ENCODE measurements at places on chromosomes 3 and 15.

GRCh38 chr3:104069114-104069513 lies 1297.6 kb upstream of the ALCAM start:
- DNase-seq = no peak

- no peak for DNase-seq
Observed at GRCh38 chr3:124210899-124211298, 219.0 kb upstream of the ROPN1 start.

DNA sequence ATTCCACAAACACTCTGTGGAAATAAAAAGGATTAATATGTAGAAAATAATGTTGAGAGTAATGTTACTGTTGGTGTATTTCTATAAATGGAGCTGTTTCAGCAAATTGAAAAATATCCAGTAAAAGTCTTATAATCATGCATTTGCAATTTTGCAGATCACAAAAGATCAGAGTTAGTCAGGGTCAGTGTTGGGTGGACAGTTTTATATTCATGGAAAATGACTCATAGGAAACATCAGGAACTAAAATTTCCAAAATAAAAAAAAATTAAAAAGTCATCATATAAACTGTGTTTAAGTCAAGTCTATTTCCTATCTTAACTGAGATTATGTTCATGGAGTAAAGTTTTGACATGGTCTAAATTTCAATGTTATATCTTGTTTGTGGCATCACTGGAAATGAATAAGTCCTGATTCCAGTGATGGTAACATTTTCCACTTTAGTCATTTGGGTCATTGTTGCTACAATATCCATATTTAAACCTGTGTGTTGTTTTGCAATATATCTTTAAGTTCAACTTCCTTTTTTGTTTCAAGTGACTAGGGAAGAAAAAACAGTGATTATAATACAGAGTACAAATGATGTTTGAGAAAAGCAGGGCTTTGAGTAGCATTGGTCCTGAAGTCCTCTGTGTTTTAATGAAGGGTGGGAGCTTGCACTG lies 37.8 kb downstream of the MITF start:
- DNase-seq = no peak

DNA sequence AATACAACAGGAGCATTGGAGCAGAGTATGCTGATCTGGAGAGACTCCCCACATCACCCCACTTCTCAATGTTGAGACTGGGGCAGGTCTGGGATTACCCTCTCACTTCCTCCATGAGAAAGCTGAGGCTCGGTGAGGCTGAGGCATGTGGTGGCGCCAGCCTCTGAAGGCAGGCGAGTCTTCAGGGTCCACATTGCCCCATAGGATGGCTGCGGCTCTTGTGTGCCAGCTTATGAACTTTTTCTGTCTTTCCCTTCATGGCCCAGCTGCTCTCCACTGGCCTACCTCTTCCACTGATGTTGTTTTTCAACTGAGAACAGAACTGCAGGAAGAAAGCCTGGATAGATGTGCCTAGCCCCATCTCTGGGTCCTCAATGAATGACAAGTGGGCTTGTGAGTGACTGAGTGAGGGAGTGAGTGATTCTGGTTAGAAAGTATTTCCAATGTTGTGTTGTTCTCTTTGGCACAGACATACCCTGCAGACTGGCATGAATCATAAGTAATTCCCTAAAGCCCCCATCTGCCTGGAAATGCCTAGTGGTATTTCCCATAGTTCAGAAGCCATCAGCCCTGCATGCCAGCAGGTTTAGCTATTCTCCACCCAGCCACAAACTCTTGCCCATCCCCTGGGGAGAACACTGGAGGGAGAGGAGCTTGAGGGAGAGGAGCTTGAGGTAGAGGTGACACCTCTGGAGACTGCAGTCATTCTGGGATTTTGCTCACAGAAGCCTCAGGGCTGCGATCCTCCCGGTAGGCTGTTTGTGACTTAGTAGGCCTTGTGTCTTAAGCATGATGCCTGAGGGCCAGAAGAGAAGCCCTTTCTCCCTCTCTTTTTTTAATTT lies 56.9 kb downstream of the AMOTL2 start:
- no peak for DNase-seq

- DNase-seq = no peak
Observed at GRCh38 chr3:71393093-71393492, 190.4 kb downstream of the FOXP1 start.

DNA sequence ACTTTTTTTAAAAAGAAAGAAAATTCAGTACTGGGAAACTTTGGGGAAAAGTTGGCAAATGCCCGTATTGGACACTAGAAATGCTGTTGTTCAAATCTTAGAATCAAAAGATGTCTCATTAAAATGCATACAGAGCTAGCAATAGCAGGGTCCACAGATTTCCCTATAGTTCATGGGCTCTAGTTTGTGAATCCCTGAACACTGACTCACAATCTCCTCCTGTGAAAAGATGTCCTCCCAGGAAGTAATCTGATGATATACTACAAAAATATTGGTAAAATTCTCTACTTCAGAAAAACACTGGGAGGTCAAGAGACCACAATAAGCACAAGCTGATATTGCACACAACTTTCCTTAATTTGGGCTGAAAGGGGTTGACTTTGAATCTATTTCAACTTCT lies 568.4 kb upstream of the ZNF385D start:
- no peak for DNase-seq

DNA sequence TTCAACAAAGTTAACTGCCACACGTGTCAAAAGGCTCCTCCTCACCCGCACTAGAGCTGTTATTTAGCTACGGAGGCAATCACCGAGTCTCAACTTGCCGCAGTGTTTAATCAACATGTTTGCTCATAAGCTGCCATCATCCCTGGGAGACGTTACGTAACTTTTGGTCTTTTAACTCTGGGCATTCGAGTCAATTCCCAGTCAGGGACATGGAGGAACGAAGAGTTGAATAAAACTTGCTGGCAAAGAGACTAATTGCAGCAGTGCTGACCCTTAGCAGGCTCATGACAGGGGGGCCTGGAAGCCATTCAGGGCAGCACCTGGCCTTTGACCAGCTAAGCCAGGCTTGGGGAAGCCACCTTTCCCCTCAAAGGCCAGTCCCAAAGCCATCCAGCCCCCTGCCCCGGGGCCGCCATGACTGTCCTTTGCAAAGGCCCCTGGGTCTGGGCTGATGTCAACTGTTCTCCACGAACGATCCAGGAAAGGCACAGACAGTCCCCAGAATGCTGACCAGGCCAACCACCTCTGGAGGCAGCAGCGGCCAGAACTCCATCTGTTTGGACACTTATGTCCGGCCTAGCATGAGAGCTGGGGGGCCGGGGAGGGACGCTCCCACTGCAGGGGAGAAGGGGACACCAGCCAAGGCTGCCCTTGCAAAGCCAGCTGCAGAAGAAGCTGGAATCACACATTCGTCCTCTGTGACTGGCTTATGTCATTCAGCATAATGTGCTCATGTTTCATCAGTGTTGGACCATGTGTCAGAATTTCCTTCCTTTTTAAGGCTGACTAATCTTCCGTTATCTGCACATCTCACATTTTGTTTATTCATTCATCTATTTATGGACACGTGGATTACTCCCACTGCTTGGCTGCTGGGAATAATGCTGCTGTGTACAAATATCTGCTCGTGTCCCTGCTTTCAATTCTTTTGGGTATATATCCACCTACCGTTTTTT lies 43.7 kb downstream of the PCSK6 start:
- DNase-seq = no peak

DNA sequence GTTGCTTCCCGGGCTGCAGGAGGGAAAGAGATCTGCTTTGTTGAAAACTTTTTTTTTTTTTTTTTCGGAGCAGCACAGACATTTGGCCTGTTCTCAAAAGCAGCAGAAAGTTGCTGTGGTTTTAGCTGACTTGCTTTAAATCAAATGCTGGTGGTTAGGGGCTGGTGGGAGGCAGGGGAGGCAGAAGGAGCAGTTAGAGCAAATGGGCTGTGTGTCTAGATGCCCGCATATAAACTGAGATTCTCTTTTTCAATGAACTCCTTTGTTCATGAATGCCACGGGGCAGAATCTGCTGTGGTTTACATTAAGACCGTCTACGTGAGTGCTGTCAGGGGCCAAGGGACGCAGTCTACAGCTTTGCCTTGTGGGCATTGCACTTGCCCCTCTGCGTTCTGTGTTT lies 95.9 kb downstream of the FLNB start:
- no peak for DNase-seq

DNA sequence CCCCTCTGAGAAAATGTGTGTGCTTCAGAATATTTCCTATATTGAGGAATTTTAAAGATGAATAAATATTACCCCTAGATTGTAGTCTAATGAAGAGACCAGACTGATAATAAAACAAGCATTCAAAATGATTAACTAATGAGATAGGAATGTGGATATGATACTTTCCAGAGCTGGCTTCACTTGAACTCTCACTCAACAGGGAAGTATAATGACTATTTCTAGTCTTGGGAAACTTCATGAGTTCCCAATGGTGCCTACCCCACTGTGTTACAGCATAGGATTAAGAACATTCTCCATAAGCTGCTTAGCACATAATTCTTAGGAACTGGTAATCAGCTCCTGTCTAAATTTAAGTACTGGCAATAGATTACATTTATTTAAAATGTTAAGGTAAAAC lies 261.5 kb upstream of the ZNF385D start:
- no peak for DNase-seq

DNA sequence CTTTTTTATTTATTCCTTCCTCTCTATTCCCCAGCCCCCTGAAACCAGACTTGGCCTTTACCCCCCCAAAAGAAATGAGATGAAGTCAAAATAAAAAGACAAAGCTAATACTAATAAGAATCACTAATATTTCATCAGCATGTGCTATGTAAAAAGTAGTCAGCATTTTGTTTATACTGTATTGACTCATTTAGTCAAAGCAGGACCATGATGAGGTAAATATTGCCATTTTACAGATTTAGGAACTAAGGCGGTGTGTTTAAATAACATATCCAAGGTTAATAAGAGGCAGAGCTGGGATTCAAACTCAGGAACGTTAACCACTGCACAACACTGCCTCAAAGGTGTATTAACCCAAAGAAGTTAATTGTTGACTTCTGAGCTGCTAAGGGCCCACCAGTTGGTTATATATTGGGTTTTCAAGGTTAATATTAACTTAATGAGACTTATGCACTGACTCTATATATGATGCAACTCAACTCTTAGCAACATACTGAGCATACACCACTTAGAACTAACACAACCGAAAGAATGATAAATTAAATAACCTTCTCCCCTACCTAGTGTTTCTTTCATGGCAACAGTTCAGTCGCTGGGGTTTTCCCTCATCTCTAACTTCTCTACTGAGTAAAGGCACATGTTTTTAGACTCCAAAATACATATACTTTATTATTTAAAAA lies 34.7 kb downstream of the FOXP1 start:
- DNase-seq = no peak

- DNase-seq = no peak
Observed at GRCh38 chr15:47398132-47398531, 319.2 kb upstream of the SEMA6D start.

GRCh38 chr3:194647747-194648146 lies 14.5 kb upstream of the TMEM44 start:
- no peak for DNase-seq

- DNase-seq = no peak
Observed at GRCh38 chr3:61564395-61565059, 3.2 kb downstream of the PTPRG start.

DNA sequence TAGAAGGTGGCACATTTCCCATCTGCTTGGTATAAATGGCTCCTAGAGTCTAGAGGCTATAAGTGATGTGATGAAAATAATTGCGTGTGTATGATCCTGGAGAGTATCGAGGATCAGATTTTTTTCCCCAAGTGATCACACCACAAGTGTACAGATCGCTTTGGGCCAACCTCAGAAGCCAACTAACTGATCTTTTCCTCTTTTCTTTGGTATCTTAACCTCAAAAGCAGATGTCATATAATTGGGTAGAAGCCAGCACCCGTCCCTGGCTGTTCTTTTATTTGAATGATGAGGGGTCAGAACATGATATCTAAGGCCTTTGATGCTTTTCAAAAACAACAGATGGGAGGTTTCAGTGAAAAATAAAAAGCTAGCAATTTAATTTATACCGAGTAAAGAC lies 3.3 kb downstream of the P2RY14 start:
- no peak for DNase-seq

DNA sequence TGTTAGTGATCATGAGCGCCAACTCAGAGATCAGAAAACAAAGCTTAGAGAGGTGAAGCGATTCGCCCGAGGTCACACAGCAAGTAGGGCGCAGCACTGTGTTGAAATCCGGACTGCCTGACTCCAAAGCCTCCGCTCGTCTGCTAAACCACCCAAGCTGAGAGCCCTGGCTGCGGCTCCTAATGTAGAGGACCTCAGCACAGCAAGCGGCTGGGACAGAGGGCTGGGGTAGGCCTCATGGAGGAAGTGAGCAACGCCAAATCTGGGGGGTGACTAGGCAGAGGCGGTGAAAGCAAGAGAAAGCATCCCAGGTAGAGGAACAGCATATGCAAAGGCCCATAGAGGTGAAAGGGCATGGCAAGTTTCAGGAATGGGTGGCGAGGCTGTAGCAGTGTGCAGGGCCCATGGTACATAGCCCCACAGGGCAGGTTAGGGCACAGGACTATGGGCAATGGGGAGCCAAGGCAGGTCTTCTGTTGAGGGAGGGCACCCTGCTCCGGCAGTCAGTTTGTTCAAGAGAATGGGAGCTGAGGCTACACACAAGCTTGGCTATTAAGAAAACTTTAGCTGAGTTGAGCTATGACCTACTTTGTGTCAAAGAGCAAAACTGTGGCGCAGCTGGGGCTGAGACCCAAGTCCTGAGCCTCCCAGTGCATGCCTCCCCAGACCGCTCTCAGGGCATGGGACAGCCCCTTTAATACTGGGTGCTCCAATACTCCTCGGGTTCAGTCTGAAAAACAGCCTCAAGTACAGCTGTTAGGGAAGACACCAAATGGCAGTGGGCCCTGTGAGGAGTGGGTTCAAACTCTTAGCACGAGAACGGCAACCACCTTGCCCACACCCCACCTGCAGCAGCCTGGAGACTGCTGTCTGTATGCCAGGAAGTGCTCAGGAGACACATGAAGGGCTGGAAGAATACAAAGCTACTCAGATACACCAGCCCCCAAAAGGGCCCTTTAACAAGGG lies 988 bp upstream of the CFAP92 start:
- DNase-seq = no peak

GRCh38 chr15:32889214-32889613 lies 171.4 kb downstream of the GREM1 start:
- no peak for DNase-seq

DNA sequence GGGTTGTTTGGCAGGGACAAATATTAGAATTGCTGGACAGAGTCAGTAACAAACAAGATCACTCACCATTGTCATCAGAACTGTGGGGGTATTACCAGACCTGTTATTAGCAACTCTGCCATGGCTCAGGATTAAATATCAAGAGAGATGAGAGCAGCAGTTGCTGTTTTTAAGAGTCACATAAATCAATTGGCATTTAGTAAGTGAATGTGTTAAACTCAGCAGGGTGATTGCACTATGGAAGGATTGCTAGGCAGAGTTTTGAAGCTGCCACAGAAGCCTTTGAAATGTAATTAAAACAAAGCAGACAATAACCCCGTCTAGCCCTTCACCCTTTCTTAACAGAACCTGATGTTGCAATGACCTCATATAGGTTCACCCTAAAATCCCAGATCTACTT lies 238.8 kb downstream of the GAP43 start:
- DNase-seq = no peak

DNA sequence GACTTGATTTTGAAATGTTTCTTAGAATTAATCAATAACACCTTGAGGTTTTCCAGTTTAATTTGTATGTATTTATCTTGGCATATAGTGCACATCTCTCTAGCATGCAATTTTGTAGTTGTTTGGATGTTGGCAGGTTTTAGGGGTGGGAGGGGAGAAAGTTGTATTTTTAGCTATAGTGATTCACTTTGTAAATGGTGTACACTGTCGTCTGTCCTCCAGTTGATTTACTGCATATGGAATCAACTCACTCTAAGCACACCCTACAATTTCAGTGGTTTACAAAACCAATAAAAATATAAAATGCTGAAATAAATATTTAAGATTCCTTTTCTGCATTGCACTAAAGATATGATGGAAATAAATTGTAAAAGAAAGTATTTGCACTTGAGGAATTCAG lies 199.1 kb downstream of the CDIN1 start:
- no peak for DNase-seq

Data from stimulated activated CD4-positive, alpha-beta T cell treated with anti-CD3 and anti-CD28 coated beads, Interleukin-1b, Interleukin-23, amount 100 ng/mL, for 24 hours (primary cell).